ENCODE measurements at places on chromosomes 16 and 17.

DNA sequence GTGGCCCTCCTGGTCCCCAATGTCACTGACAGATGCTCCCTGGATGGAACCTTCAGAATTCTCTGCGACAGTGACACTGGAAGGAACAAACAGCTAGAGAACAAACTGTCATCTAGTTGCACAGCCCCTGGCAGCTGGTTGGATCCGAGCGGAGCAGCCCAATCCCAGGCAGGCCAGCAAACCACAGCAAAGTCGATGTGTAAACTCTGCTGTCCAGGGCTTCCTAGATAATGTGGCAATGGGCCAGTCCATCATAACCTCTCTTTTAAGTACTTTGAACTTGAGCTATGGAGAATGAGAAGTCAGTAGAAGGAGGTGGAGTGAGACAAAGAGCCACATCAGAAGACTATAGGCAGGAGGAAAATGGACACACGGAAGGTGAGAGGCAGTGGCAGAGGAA, 323.0 kb downstream of the CBLN1 start:
- no peak for DNase-seq

DNA sequence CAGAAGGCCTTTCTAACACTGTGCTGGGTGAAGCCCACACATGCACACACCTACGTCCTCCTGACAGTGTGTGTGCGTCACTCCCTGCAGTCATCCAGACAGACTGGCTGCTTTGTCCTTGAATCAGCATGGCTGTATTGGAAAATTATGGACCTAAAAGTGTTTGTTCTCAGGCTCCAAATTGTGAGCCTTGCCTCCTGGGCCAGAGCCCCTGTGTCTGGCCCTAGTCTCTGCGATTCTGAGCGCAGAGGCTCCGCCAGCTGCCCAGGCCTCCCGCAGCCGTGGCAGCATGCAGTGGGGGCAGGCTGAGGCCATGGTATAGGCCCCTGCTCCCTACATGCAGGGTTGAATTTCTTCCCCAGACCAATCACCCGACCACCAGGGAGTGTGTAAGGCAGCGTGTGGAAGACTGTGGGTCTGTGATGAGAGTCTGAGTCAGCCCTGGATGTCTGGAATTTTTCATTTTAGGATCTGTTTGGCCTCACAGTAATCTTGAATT, 166.9 kb downstream of the LGALS9B start:
- no peak for DNase-seq

DNA sequence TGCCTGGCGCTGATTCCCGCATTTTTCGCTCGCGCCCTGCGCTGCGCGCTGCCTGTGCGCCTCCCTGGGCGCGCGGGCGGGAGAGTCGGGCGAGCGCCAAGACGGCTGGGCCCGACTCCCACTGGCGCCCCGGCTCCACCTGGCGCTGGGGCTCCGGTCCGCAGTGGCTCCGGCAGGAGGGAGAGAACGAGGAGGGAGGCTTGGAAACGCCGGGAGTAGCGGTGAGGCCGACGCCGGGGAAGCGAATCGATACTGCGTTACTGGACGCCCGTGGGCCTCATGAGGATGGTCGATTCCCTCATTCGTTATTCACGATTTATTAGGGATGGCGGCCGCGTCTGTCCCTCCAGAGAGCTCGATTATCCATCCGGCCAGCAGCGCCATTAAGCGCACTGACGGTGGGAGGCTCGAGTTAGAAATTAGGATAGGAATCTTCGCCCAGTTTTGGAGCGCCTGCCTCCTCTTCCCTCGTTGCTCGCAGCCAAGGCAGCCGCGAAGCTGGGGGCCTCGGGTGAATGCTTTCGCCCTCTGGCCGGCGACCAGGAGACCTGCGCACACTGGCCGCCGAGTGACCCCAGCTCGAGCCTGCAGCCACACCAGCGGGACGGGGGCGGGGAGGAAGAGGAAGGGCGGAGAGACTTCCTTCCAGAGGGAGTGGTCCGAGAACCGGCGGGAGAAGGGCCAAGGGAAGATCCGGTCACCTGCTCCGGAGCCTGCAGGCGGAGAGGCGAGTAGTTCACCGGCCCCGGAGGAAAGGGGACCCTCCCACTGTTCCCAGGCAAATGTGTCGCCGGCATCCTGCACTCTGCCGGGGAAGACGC, 1.3 kb upstream of the PCGF2 start:
- no peak for DNase-seq

GRCh38 chr16:68144008-68144407, 58.8 kb downstream of the NFATC3 start:
- no peak for DNase-seq

- DNase-seq = no peak
These were observed 111.7 kb downstream of the NLK start for GRCh38 chr17:28154214-28154613.

DNA sequence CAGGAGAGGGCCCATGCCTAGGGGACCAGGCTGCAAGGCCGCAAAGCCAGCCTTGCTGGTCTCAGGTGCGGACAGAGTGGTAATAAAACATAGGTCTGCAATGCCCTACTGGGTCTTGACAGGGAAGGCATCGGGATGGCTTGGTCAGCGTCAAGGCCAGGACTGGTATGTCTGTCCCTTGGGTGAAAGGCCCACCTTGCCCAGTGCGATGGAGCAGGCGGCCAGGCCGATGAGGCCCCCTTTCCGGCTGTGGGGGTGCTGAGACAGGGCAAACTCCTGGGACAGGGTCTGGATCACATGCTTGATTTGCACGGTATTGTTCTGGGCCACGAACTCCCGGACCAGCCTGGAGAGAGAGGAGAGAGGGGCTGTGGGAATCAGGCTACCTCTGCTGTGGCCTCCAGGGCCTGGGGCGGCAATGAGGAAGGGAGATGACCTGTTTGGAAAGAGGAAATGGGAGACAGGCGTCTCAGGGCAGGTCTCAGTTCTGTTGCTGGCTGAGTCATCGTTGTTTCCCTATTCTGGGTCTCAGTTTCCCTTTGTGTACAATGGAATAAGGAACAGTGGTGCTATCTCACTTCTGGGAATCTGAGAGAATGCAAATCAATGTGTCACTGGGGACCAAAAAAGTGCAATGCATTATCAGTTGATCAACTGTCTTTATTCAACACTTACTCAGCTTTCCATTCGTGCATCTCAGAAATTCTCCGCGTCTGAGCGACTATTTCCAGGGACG, 14.8 kb downstream of the VAC14 start:
- DNase-seq = no peak

DNA sequence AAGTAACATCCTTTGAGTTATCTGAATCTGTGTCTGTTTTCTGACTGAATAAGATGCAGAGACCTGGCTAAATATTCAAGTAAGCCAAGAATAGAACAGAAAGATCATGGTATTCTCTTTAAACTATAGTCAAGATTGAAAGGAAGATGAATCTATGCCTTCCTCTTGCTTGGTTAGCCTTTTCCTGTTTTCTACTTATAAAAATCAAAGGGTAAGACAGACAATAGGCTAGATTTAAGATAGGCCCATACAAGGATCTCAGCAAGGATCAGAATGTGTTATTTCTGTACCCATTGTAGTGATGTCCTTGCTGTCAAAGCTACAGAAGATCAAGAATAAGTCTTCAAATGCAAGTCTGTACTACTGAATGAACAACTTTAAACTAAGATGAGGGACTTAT, 7.0 kb upstream of the CDR2 start:
- DNase-seq = no peak

- no peak for DNase-seq
These were observed 5.3 kb downstream of the ANKRD11 start for GRCh38 chr16:89484923-89485679.

- no peak for DNase-seq
These were observed 5.8 kb upstream of the RPRML start for GRCh38 chr17:46984892-46985291.

- DNase-seq = no peak
These were observed 239.8 kb downstream of the CHD9NB start for GRCh38 chr16:52812678-52813556.

GRCh38 chr16:8756755-8757154, 40.7 kb downstream of the TMEM186 start:
- no peak for DNase-seq

DNA sequence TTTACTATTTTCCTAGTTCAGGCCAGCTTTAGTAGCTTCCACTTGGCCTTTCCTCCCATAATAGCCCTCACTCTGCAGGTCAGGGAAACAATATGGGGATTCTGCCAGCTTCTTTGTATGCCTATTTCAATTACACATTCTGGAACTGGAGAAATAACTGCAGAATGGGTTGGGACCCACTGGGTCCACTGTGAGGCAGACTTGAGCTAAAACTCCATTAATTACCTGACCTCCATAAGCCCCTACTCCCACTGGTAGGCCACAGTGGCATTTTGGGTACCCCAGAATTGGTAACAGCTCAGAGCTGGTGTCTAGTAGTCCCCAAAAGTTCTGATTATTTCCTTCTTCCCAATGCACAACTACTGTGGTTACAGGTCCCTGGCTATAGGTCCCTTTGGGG, 16.7 kb upstream of the TENT4B start:
- DNase-seq = no peak

DNA sequence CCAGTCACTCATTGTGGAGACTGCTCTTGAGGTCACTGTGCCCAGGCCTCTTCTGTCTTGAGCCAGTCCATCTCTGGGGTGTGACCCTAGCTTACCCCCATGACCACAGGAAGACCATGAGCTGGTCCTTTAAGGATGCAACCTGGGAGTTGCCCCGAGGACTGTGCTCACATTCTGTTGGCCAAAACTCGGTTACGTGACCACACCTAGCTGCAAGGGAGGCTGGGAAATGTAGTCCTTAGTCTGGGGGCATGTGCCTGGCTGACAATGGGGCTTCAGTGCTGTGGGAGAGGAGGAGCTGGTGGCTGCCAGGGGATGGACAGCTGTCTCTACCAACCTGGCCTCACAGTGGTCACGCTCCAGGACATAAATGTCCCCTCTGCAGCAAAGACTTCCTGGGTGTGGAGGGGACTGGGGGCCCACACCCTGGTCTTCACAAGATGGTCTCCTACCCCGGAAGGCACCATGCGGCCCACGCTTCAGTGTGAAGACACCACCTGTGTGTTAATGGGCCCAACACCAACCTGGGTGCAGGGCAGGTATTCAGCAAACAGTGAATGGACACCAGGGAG, 55.4 kb downstream of the JPH3 start:
- DNase-seq = no peak

GRCh38 chr16:47236716-47237115, 93.0 kb upstream of the NETO2 start:
- DNase-seq = no peak

- no peak for DNase-seq
These were observed 13.6 kb downstream of the FTO start for GRCh38 chr16:53717577-53717976.

DNA sequence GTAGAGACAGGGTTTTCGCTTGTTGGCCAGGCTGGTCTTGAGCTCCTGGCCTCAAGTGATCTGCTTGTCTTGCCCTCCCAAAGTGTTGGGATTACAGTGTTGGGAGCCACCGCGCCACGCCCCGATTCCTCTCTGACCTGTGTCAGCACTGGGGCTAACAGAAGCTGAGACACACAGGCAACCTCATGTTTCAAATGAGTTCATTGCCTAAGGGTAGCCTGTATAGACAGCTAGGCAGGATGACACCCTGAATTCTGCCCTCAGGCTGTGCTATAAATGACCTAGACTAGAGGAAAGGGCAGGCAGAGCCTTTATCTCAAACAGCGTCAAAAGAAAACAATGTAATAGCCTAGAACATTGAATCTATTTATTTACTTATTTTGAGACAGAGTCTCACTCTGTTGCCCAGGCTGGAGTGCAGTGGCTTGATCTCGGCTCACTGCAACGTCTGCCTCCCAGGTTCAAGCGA, 2.3 kb upstream of the CDK3 start:
- no peak for DNase-seq

GRCh38 chr16:11619327-11619851, 32.7 kb upstream of the LITAF start:
- no peak for DNase-seq

DNA sequence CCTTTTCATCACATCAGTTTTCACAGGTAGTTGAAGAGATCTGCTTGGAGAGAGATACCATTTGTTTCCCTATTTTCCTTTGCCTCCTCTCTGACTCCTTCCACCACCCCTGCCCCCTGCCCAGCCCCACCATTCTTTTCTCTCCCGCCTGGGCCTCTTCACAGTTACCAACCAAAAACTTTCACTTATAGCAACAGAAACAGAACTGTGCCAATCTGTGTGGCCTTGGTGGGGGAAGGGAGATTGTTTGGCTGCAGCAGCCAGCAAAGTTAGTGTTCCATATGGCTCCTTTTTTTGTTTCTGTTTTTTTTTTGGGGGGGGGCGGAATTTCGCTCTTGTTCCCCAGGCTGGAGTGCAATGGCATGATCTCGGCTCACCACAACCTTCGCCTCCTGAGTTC, 17.2 kb upstream of the ARL4D start:
- no peak for DNase-seq

GRCh38 chr17:32568705-32569104, 81.9 kb downstream of the CDK5R1 start:
- no peak for DNase-seq

DNA sequence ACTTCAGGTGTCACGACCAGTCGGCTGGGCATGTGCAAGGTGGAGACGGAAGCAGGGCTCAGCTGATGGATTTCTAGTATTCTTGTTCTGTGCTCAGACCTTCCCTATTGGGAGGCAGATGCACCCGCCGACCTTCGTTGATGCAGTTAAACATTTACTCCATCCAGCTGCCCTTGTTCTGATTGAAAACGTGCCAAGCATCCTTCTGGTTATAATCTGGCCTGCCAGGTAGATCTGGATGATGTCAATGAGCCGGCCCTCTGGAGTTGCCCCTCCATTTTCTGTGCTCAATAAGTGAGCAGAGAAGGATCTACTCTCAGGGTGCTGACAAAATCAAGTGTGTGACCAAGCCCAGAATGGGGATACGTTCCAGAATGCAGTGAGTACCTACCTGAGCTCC, 38.3 kb downstream of the CCDC182 start:
- DNase-seq = no peak

DNA sequence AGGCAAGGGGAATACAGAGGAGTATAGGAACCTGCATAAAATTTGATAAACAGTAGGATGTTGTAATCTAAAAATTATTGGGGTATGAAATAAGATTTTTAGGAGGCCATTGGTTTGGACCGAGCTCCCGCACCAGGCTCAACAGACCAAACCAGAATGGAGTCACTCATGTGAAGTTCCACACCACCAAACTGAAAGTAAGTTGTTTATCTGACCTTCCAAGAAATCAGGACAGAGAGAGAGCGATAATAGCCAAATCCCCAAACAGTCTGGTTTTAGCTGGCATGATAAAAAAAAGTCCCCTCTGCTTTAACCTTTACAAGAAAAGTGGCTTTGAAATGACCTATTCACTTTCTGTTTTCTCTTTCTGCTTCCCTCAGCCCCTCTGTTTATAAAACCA, 45.7 kb upstream of the SIAH1 start:
- DNase-seq = no peak

- no peak for DNase-seq
These were observed 31.5 kb downstream of the PIPOX start for GRCh38 chr17:29074488-29074887.

GRCh38 chr17:15963670-15964110, 18.8 kb downstream of the ADORA2B start:
- no peak for DNase-seq

- DNase-seq = no peak
These were observed 1.7 kb downstream of the RABEP1 start for GRCh38 chr17:5283571-5284315.

DNA sequence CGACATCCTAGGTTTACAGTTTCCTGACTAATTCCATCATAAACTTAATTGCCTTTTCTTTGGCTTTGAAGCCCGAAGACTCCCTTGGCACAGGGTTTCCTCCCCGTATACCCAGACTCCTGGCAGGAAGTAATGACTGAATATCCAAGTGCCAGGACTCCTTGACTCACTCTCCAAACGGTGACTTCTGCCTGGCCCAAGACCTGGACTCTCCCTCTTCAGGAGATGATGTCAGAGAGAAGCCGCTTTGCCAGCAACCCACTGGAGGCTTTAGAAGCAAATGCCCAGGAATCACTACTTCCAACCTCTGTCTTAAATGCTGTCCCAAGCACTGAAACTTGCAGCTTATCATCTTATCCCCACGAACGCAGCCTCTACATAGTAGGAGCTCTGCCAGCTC, 146.5 kb downstream of the RGS9 start:
- DNase-seq = no peak
